ENCODE measurements at places on chromosomes 1 and 21.
A peak's percentile ranks its signal among the peaks of the same experiment; 100 is the strongest.

DNA sequence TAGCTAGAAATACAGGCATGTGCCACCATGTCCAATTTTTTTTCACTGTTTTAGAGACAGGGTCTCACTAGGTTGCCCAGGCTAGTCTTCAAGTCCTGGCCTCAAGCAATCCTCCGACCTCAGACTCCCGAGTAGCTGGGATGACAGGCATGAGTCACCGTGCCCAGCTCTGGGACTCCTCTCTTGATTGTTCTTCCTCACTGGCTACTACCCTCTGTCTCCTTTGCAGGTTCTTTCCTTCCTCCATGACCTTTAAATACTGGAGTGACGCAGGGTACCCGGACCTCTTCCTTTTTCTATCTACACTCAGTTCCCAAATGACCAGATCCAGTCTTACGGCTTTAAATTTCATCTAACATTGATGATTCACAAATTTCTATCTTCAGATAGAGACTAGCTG lies 34.9 kb downstream of the ASH1L start:
- DNase-seq, result no peak

GRCh38 chr1:12201352-12202189 lies 28.3 kb upstream of the VPS13D start:
- no peak for DNase-seq

DNA sequence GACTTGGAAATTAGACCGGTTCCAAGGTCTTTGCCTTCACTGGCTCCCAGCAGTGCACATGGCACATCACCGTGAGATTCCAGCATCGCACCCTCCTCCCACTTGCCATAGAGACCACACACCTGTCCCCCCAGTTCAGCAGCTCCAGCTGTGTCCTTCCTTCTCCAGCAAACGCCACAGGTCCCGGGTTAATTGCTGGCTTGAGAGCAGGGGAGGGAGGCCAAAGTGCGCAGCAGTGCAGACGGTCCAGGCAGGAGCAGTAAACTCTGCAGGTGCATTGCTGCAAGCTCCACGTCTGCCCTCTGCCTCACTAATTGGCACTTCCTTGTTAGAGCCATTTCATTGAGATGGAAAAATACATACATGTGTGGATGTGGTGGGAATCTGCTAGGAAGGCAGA lies 65.3 kb downstream of the KLHDC7A start:
- no peak for DNase-seq

- DNase-seq, result no peak
Observed at GRCh38 chr21:44892095-44892494, 18.6 kb upstream of the PTTG1IP start.

DNA sequence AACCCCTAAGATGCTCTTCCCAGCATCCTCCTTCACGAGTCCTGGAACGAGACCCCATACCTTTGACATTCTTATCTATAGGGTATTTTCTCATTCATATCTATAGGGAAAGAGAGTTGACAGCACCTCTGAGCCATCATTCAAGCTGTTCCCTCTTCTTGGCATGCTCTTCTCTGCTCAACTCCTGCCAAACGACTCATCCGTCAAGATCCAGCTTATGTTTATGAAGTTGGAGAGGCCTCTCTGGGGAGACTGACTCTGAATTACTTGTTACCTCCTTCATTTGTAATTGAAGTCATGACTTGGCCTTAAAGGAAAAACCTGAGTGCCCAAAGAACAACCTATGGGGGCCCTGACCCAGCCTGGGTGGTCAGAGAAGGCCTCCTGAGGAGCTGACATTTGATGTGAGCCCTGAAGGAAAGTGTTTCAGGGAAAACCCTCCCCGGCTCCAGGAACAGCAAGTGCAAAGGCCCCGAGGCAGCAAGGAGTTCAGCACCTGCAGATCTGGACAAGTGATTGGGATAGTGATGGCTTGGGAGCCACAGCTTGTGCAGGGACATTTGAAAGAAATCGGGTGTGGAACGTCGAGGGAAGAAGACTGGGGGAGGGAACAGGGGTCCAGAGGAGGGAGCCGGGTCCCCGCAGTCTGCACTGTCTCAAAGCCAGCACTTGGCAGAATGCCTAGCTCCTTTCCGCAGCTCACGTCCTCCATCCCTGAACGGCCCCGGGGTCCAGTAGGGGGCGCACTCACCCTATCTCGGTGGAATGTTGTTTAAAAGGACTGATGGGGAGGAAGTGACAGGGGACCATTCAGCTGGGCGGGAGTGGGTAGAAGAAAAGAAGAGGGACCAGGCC lies 14.0 kb upstream of the CDA start:
- DNase-seq, result peak; percentile 39

DNA sequence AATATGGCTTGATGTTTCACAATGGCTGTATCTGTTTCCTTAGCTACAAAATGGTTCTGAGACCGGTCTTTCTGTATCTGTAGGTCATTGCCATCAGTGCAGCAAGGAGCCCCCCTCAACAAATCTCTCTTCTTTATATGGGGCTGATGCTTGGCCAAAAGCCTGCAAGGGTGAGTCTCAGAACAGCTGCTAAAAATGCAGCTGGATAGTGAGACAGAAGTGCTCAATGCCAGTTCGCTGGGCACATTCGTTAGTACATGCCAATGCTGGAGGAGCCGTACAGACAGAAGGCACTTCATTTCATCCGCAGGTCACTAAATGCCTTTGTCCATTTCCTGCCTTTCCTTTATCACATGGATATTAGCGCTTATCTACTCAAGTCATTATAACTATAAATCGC lies 67.3 kb downstream of the RUNX1 start:
- DNase-seq, result no peak

GRCh38 chr1:65422241-65423203 lies 2.1 kb downstream of the LEPR start:
- no peak for DNase-seq

- DNase-seq, result no peak
Observed at GRCh38 chr1:44817307-44817706, 9.0 kb downstream of the BTBD19 start.

- DNase-seq, result no peak
Observed at GRCh38 chr1:2060072-2060471, 9.9 kb downstream of the PRKCZ start.

DNA sequence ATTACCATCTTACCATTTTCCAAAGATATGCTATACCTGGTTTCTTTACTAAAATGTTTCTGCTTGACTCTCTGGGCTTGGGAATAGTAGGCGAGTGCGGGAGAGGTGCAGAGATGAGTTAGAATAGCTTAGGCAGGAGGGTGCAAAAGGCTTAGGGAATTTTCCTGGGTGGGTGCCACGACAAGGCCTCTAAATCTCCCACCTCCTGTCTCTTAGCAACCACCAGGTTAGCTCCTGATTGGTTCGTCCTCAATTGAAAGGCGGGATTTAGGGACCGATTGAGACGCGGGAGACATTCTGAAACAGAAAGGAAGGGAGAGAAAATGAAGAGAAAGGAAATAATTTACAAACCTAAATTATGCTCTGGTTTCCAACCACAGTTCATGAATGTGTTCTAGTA lies 3.1 kb downstream of the ACKR1 start:
- DNase-seq, result peak; percentile 71

DNA sequence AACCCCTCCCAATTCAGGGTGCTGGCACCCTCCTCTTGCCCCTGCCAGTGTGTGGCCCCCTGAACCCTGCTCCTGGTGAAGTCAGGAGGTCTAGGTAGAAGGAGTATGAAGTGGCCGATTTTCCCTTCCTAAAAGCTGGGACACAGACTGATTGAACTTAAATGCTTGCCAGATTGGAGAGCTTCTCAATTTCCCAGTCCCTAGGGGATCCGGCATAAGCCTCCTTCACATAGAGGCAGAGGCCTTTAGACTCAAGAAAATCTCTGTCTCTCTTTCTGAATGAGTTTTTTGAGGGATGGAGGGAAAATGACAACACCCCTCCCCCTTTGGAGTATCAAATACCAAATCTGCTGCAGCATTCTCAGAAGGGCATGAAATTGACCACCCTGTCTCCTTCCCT lies 51.5 kb downstream of the SYT2 start:
- DNase-seq, result no peak

- DNase-seq, result no peak
Observed at GRCh38 chr1:22309572-22309971, 142.1 kb upstream of the ZBTB40 start.

GRCh38 chr1:9816199-9816598 lies 7.6 kb downstream of the CLSTN1 start:
- DNase-seq, result no peak

DNA sequence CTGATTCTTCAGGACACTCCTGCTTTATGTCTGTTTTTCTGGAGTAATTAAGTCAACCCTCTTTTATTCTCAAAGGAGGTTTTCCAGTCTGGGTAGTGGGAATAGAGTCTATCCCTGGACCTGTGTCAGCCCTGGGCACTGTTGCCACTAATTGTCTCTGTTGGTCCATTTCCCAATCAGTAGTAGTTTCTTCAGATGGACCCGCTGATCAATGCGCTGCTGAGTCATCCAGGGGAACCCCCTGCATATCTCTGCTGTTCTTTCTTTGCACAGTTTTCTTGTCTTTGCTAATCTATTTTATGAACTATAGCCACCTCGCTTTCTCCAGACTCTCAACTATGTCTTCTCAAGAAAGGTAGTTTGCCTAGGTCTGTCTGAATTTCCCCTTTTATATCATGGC lies 82.5 kb downstream of the TNNI3K start:
- DNase-seq, result no peak

DNA sequence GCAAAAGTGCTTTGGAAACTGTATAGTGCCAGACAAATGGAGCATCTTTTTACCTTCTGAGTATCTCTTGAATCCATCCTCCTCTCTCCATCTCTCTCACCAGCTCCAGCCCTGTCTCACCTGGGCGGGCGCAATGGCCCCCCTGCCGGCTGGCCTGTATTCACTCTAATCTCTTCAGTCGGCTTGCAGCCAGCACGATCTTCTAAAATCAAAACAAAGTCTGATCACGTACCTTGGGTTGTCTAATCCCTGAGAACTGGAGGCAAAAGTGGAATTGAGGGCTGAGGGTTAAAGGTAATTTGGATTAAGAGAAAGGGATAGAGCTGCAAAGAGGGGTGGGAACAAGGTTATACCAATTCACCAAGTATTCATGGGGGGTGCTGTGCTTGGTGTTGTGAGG lies 46.0 kb upstream of the LRRN2 start:
- no peak for DNase-seq

DNA sequence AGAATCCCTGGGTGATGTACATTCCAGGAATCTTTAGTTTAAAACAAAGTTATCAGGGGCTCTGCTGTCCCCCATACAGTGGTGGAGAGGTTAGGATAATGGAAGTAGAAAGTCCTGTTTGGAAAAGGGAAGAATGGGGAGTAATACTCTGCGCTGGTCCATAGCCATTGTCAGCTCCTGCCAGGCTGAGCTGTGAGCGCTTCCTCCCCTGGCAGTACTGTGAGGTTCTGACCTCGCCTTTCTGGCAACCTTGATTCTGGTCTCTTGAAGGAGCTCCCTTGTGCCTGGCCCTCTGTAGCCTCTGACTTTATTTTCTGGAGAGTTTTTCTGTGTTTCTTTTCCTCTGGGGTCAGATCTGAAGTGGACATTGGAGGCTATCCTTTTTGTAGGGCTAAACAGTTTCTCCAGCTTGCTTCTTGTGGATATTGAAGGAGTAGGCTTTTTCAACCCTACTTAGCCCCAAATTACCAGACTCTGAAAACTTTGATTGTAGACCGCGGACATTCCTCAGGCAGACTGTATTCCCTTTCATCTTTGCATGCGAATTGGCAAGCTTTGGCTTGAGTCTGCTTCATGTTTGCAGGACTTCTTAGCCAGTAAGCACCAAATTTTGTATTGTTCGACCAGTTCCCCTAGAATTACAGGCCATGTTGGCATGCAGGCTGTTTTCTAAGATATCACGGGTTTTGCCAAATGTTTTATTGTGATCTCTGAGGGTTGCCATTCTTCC lies 13.8 kb downstream of the UBE4B start:
- no peak for DNase-seq

- DNase-seq, result no peak
Observed at GRCh38 chr1:168288311-168289052, 7.8 kb downstream of the TBX19 start.

DNA sequence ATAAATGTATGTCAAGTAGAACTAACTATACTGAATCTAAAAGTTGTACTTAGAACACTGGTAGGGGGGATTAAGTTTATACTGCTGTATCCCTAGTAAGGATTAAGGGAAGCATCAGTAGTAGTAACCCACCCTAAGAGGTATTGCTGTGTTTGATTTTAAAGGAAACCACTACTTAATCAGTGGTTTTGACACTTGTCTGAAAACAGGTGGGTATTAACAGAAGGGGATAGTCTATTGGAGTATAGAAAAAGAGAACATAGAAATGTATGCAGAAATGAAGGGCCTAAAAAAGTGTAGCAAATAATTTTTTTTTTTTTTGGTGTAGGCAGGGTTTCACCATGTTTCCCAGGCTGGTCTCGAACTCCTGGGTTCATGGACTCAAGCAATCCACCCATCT lies 2.2 kb downstream of the MIGA1 start:
- DNase-seq, result no peak

DNA sequence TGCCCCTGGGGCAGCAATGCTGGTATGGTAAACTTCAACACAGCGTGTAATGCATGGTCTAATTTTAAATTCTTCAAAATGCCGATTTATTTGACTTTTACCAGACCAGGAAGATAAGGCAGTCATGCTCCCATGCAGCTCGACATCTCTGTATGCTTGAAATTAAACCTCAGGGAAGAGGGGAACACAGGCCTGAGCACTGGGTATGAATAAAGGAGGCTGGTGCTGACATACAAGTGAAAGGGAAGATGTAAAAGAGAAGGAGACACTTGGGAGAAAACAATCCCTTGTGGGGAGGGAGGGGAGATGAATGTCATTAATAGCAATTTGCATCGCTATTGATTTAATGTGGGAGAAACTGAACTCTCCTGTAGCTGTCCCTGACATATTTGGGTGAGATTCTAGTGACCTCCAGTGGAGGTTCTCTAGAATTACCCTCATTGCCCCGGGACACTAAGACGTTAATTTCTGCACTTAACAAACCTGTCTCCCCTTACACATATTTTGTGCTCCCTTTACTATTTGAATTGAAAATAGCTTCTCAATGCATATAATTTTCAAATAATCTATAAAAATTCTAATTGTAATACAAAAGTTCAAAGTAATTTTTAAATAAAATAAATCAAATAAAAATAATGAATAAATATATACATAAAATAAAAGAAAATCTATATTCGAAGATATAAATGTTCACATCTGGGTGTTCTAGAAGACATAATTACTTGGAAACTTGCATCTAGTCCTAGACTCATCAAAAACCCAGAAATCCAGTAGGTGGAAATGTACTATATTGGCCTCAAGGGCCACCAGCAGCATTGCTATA lies 283.1 kb downstream of the LMX1A start:
- peak; percentile 66 for DNase-seq

DNA sequence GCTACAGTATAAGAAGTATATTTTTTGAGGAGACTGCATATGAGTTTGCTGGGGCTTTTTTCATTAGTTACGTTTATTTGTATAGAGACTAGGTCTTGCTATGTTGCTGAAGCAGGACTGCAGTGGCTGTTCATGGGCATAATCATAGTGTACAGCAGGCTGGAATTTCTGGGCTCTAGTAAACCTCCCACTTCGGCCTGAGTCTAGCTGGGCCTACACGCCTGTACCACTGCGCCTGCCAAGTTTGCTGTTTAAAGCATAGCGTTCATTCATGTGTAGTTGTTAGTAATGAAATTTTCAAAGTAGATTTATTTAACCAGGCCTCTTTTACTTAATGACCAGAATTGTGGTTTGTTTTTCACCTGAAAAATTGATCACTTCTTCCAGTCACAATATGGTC lies 33.8 kb downstream of the HS2ST1 start:
- DNase-seq, result no peak
